NCI-H510A (cell line): ENCODE measurements at places on chromosomes 3 and 15.

- DNase-seq, result no peak
Observed at GRCh38 chr3:10396083-10396482, 75.2 kb upstream of the SEC13 start.

DNA sequence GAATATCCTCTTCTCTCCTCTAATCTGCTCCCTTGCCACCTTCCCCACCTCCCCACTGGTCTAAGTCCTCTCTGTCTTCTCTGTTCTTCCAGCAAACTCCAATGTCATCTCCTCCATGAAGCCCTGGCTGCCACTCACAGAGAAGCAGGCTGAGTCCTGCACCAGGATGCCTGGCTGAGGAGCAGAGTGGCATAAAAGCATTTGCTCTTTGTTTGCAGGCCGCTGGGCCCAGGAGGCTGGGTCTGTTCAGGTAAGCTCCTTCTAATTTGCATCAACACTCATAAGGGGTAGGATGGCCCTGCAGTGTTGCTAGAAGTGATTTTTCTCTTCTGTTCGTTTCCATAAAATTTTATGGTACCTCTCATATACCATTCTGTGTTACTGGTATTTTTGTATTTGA lies 43.2 kb upstream of the KLHL25 start:
- no peak for DNase-seq

GRCh38 chr3:51434746-51435327 lies 43.8 kb downstream of the RBM15B start:
- no peak for DNase-seq

DNA sequence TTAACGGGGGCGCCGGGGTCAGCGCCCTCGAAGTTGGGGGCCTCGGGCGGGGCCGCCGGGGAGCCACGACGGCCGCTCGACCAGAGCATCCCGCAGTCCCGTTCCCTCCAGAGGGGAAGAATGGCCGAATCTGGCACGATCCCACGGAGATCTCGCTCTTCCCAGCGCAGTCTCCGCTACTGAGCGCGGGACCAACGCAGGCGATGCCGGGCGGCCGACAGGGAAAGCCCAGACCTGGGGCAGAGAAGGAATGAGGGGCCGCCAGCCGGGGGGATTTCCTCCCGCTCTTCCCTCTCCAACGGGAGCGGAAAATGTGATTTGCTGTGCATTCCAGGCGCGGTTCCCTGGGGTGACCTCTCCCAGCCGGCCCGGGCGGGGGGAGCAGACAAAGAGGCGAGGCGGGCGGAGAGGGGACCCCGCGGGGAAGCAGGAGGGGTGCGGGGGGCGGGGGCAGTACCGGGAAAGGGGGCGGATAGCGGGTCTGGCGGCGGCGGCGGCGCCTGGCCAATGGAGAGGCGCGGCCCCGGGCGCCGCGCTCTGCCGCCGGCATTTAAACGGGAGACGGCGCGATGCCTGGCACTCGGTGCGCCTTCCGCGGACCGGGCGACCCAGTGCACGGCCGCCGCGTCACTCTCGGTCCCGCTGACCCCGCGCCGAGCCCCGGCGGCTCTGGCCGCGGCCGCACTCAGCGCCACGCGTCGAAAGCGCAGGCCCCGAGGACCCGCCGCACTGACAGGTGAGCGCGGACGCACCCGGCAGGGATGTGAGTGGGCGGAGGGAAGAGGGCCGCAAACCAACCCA lies at the start of gene GREM1:
Gene GREM1 (plus strand): TSS at position 579 of the 801 bp plus-strand sequence. CDS start 12,687 bp downstream, outside the sequence.
- no peak for DNase-seq

DNA sequence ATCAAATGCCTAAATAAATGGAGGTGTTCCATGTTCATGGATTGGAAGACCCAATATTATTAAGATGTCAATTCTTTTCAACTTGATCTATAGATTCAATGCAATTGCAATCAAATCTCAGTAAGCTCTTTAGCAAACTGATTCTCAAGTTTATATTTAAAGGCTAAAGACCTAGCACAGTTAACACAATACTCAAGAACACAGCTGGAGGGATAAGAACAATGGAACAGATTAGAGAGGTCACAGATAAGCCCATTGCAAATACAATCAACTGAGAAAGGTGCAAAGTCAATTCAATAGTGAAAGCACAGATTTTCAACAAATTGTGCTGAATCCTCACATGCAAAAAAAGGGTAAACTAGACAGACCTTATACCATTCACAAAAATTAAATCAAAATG lies 198.9 kb downstream of the P3H2 start:
- DNase-seq, result no peak

DNA sequence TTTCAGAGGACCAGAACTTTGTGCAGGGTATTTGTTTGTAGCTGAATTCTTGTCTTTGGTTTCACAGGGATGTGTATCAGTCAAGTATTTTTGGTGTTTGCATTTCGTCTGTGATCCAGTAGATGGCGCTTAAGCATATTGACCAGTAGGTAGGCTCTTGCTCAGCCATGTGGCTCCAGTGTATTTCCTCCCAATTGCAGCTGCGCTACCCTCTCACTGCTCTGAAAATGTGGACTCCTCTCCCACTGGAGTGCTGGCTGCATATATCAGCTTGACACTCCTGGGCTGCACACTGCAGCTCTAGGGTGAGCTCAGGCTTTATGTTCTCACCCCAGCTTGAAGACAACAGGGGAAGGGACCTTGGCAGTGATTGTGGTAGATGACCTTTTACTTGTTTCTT lies 1264.3 kb upstream of the ALCAM start:
- no peak for DNase-seq

DNA sequence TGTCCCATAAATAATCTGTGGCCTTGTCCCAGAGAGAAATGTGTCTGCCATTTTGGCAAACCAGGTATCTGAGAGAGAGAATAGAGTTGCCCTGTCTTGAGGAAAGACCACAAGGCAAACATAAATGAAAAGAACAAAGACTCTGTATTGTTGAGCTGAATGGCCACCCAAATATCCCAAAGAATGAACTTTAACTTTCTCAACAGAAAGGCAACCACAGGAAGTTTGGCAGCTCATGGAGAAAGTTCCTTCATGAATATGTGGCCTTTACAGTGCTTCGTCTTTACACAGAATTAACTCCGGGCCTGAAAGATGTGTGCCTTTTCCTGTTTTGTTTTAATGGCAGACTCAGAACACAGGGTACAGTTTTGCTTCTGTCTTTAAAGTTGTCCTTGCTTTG lies 41.4 kb upstream of the THBS1 start:
- no peak for DNase-seq

GRCh38 chr3:110528305-110529121 lies 543.1 kb upstream of the NECTIN3 start:
- DNase-seq, result no peak

DNA sequence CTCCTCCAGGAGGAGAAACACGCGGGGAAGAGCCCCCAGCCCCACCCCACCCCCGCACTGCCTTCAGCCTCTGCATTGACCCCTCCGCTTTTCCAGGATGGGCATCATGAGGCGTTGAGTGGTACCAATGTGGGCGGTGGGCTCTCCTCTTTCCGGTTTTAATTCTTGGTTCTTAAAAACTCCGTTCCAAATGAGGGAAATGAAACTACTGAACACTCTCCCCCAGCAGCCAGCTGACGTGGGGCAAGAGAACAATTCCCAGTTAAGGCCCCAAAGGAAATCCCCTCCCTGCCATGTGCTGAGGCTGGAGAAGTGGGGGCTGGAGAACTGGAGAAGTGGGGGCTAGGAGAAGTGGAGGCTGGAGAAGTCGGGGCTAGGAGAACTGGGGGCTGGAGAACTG lies 5.3 kb upstream of the NRROS start:
- no peak for DNase-seq

- DNase-seq, result no peak
Observed at GRCh38 chr3:29525254-29525881, 244.5 kb downstream of the RBMS3 start.

- DNase-seq, result no peak
Observed at GRCh38 chr3:56019490-56020146, 448.6 kb downstream of the ERC2 start.

DNA sequence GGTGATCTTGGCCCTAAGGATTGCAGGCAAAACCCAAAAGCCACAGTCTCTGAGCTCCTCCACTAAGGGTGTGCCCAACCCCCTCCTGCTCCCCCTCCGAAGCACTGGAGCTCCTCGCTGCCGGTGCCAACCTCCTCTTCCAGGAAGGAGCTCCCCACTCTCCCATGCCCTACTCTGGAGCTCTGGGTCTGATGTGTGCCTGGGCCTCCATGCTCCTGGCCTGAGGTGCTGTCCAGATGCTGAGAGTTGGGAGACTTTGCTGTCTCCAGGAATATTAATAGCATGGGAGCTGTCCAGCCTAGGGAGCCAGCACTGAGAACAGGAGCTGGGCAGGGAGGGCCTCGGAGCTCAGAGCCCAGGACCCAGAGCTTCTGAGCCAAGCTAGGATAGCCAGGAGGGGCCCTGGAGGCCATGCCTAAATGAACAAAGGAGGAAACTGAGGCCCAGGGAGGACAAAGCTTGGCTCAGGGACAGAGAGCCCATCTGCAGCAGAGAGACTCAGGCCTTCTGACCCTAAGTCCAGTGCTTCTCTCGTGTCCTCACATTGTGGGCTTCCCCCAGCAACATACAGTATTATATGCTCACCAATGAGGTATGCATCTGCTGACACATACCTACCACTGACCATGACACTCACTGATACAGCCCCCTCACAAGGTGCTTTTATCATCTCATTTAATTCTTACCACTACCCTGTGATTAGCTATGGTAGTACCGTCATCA lies 36.9 kb upstream of the HERC1 start:
- DNase-seq, result no peak

DNA sequence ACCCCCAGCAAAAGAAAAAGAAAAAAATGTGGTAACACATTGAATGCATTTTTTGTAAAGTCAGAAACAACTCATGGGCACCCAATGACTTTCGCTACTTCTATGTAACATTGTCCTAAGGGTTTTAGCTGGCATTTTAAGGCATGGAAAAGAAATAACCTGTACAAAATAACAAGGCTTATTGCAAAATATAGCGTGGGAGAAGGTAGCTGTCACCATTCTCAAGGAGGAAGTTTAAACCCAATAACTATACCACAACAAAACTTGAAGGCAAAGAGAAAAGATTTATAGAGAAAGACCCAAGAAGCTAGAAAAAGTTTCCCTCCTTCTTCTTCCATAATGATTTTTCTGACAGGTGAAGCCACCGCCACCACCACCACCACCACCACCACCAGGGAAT lies 55.7 kb upstream of the ACP3 start:
- no peak for DNase-seq

DNA sequence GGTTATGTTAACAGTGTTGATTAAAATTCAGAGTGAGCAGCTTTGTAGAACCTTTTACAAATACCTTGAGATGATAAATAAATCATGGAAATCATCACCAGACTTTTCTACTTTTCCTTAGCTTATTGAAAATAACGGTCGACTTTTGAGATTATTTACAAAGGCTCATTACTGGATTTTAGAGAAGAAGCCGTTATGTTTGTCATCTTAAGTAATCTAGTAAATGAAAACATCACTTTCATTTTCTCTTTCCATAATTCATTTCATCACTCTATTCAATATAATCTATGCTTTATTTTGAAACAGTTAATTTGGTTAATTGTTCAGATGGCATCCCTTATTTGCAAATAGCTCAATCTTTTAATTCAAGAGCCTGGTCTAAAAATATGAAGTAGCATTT lies 3.6 kb downstream of the PLCL2 start:
- no peak for DNase-seq

- DNase-seq, result no peak
Observed at GRCh38 chr3:144756704-144757440, 785.2 kb downstream of the DIPK2A start.

DNA sequence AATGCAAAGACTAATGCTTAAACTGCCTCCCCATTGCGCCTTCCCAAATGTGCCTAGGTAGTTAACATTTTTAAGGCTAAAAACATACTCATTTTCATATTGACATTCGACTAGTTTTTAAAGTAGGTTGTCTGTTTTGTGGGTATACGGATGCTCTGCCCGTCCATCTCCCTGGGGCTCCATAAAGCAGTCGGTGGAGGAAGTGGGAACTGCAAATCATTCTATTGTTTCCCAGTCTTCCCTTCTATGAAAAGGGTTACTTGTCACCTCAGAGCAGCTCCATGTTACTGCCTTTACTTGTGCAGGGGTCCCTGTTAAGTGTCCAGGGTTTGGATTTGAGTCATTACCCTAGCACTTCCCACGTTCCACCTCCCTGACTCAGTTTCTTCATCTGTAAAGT lies 10.9 kb downstream of the CHCHD6 start:
- DNase-seq, result no peak

DNA sequence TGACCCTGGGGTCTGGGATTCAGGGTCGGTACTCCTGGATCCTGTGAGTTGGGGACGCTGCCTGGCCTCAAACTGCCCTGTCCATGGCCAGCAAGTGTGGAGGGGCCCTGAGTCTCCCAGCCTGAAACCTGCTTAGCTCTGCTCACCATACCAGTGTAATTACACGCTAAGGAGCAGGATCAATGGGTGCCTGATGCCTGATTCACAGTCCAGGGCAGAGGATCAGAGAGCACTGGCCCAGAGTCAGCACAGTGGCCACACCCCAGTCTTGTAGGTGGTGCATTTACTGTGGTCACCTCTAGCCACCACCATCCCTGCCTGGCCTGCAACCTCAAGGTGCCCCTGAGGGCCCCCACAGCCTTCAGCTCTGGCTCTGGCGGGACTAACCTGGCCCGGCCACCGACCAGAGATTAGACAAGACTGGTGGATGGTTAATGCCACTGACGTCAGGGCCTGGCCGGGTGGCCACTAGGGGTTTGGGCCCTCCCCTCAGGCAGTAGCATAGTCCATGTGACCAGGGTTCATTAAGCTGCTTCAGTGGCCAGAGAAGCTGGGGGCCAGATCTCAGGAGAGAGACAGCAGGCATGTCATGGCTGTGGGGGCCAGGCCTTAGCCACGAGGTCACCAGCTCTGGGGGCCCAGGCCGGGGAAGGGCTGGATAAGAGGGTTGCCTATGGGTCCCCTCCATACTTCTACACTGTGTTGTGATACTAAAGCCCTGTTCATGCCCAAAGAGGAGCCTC lies 3.3 kb upstream of the SLC38A3 start:
- DNase-seq, result no peak

DNA sequence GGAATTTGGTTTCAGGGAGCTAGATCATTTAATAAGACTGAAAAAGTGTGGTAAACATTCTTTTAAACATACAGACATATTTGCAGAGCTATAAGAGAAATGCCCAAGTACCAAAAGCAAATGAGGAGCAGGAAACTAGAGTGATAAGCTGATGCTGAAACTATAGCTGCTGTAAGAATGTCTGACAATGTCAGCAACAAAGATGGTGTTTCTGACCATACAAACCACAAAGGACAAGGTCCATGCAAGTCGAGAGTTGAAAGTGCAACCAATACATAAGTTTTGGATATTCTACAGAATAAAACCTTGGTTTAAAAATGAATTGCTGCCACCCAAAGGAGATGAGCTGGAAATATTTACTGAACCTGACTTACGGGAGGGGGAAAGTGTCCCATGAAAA lies 610.2 kb downstream of the TBL1XR1 start:
- DNase-seq, result no peak

DNA sequence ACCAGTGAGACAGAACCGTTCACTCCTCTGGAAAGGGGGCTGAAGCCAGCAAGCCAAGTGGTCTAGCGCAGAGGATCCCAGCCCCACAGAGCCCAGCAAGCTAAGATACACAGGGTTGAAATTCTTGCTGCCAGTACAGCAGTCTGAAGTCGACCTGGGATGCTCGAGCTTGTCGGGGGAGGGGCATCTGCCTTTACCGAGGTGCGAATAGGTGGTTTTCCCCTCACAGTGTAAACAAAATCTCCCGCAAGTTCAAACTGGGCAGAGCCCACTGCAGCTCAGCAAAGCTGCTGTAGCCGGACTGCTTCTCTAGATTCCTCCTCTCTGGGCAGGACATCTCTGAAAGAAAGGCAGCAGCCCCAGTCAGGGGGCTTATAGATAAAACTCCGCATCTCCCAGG lies 11.4 kb downstream of the CEP97 start:
- DNase-seq, result no peak

GRCh38 chr3:48656841-48657281 lies 5.8 kb downstream of the CELSR3 start:
- DNase-seq, result no peak
